ENCODE measurements at places on chromosomes 6 and 20. TPM values are rescaled to one million over a fixed set of nuclear protein-coding genes. Genes with fewer than 3 reads are reported as not detected.

SCGN gene
- total RNA-seq, result not detected

SLC24A3 gene
- 0.03 TPM for total RNA-seq

PSORS1C2 gene
- not detected for total RNA-seq

PROKR2 gene
- not detected for total RNA-seq

DST gene
- 58.5 TPM for total RNA-seq

TRIM31 gene
- total RNA-seq, result 1.7 TPM

SKIC2 gene
- 24.9 TPM for total RNA-seq

CRISP1 gene
- total RNA-seq, result not detected

ID1 gene
- 288 TPM for total RNA-seq

SMOC2 gene
- total RNA-seq, result not detected

PRDM13 gene
- total RNA-seq, result 1.3 TPM

TBC1D32 gene
- 1.2 TPM for total RNA-seq

CLDN20 gene
- total RNA-seq, result not detected

GNAS-AS1 gene
- total RNA-seq, result not detected

PBOV1 gene
- not detected for total RNA-seq

SLC22A7 gene
- total RNA-seq, result not detected

NRN1 gene
- total RNA-seq, result 0.50 TPM

SUMO4 gene
- total RNA-seq, result not detected

PLAGL2 gene
- 12.1 TPM for total RNA-seq

ZNF334 gene
- total RNA-seq, result not detected

GSTA2 gene
- not detected for total RNA-seq

HAO1 gene
- total RNA-seq, result not detected

PRR3 gene
- total RNA-seq, result 16.0 TPM

SRMS gene
- not detected for total RNA-seq

ALDH8A1 gene
- not detected for total RNA-seq

FGD2 gene
- not detected for total RNA-seq

RAET1E gene
- 2.0 TPM for total RNA-seq

GPSM3 gene
- 0.38 TPM for total RNA-seq

TRIM15 gene
- total RNA-seq, result not detected

RPS10 gene
- 2,007 TPM for total RNA-seq

EDEM2 gene
- total RNA-seq, result 54.9 TPM

VGLL2 gene
- total RNA-seq, result not detected

LY6G6F gene
- total RNA-seq, result not detected

CTCFL gene
- total RNA-seq, result not detected

GRM1 gene
- total RNA-seq, result 0.07 TPM

TNFRSF6B gene
- total RNA-seq, result 0.53 TPM

SEMG1 gene
- total RNA-seq, result not detected

COL19A1 gene
- total RNA-seq, result not detected

SLPI gene
- 9.5 TPM for total RNA-seq

All from A549 treated with RU486 at 1 μM for 4 hours (cell line).